ENCODE measurements at places on chromosomes 12 and 14.

DNA sequence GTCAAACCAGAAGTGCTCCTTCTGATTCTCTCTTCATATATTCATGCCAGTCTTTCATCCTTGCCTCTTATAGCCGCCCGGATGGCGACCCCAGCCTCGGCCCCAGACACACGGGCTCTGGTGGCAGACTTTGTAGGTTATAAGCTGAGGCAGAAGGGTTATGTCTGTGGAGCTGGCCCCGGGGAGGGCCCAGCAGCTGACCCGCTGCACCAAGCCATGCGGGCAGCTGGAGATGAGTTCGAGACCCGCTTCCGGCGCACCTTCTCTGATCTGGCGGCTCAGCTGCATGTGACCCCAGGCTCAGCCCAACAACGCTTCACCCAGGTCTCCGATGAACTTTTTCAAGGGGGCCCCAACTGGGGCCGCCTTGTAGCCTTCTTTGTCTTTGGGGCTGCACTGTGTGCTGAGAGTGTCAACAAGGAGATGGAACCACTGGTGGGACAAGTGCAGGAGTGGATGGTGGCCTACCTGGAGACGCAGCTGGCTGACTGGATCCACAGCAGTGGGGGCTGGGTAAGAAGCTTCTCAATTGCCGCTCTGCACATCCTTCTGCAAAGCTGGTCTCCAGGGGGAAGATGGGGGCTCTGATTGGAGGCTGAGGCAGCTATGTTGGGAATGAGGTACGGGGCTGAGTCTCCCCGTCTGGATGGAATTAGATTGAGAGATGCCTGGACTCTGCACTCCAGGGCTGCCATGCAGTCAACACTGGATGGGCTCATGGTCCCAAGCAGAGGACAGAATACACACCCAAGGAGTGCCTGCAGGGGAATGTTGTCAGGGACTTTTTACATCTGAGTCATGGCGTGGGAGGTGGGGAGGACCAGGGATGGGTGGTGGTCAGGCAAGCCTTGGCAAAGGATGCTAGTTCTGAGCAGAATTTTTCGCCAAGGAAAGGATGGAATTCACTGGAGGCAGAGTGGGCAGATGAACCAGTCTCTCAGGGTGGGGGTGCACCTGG is 1.3 kb downstream of the BCL2L2 start:
- DNase-seq: no peak

GRCh38 chr14:79356040-79356439 is 855.3 kb downstream of the DIO2 start:
- DNase-seq: no peak

DNA sequence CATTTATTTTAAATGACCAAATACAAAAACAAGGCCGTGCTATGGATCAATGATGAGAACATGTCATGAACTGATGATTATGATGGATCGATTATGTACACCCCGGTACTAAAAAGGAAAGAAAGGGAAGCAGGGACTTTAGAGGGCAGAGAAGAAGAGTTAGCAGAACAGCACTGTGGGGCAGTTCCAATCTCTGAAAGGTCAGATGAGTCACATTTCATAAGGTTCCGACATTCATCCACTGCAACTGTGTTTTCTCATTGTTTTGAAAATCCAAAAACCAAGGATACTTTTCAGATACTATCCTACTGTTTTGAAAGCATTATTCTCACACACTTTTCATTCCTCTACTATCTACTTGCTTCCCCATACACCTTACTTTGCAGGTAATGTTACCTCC is 169.3 kb downstream of the STXBP6 start:
- DNase-seq: no peak

DNA sequence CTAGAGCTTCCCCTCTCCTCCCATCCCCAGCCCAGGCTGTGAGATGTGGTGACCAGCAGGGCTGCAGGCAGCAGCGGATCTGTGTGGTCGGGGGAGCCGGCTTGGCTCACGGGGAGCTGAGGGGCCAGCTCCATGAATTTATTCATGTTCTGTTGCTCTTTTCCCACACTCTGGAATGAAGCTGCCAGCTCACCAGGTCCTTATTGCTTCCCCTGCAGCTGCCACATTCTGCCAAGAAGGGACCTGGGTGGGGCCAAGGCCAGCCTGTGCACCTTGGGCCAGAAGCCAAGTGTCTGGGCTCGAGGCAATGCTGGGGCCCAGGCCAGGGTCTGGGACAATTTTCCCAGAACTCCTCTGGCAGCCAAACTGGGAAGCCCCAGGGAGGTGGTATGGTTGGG is 2.5 kb upstream of the C1QL4 start:
- no peak for DNase-seq

DNA sequence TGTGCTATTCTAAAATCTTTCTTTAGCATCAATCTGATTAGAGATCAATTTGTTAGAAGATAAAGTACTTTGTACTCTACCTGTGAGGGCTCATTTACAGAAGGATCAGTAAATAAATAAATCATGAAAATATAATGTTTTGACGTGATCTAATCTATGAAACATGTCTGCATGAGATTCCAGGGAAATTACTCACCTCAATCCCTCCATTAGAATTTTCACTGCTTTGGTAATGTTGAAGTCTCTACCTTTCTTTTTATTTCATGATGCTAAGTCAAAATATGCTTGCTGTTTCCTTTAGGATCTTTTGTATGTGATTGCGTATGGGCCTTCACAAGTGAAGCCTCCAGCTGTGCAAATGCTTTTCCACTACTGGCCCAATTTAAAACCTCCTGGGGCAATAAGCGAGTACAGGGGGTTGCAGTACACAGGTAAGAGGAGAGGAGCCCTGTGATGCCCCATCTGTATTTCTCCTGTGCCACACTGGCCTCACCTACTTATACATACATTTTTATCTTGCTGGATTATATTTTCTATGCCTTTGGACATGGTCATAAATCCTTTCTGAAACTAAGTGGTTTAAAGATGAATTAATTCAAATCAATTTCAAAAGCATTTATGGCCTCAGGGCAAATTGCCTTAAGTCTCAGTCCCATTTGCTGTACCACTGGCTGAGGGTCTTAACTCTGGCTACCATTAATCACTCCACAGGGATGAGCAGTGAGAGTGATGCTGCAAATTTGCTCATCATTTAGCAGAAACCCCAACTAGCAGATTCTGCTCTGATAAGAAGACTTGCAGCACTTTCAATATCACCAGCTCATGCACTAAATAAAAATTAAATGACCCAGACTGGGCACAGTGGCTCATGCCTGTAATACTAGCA is 66.4 kb downstream of the UNC79 start:
- DNase-seq: no peak

GRCh38 chr14:93023039-93023438 is 92.7 kb downstream of the ITPK1 start:
- peak; percentile 90 for DNase-seq

- no peak for DNase-seq
These were observed 104.8 kb downstream of the MYF5 start for GRCh38 chr12:80821513-80822000.

GRCh38 chr12:89253488-89253887 is 98.8 kb downstream of the DUSP6 start:
- no peak for DNase-seq

DNA sequence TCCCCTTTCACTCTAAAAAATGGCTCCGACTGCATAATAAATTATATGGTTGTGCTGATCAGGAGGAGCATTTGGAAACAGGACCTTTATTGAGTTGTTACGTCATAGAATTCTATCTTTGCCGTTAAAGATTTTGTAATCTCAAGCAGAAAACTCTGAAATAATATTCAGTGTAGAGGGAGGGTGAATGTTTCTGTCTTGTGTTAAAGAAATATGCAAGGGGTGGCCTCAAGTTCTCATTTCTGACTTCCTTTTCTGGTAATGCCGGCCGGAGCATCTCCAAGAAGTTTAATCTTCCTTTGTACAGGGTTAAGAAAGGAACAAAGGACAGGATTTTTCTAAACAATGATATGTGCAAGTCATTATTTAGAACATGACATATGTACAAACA is 165.1 kb downstream of the SLC38A4 start:
- no peak for DNase-seq

GRCh38 chr14:95935228-95935822 is 58.7 kb downstream of the TUNAR start:
- no peak for DNase-seq

- no peak for DNase-seq
These were observed 80.6 kb upstream of the STRN3 start for GRCh38 chr14:31106768-31107167.

- no peak for DNase-seq
These were observed 8.4 kb upstream of the GMFB start for GRCh38 chr14:54497224-54497623.

DNA sequence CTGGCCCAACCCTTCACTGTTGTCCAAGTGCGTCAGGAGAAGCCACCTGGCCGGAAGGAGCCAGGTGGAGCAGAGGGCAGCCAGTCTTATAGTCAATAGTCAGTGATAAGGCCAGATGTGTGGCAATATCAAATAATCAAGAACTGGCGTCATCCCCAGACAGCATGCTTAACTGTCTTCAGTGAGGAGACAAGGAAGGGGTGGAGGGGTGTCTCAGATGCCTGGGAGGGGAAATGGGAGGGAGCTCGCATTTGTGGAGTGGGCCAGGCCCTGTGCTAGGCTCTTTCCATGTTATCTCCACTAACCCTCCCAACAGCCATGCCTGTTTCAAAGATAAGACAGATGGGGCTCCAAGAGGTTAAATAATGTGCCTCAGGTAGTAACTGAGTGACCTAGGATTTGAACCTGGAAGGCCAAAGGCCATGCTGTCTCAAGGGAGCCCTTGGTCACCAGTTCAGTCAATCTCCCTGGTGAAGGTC is 48.9 kb upstream of the FOS start:
- no peak for DNase-seq

DNA sequence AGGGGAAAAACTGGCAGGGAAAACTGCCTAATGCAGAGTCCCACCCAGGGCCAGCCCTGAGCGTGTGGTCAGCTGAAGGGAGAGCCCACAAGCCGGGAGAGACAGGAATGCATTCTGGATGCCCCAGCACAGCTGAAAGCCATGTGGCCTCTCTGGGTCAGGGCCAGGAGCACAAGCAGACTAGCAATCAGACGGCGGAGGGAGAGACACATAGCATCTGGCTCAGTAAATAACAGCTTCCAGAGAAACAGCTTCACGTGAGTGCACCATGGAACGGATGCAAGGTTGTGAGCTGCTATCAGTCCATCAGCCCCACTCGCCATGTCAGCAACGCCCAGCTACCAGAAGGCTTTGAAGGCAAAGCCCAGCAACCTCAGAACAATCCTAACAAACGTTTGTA is 28.2 kb upstream of the TMEM106C start:
- DNase-seq: no peak

- DNase-seq: no peak
These were observed 34.4 kb upstream of the MGAT4C start for GRCh38 chr12:86290615-86291014.

DNA sequence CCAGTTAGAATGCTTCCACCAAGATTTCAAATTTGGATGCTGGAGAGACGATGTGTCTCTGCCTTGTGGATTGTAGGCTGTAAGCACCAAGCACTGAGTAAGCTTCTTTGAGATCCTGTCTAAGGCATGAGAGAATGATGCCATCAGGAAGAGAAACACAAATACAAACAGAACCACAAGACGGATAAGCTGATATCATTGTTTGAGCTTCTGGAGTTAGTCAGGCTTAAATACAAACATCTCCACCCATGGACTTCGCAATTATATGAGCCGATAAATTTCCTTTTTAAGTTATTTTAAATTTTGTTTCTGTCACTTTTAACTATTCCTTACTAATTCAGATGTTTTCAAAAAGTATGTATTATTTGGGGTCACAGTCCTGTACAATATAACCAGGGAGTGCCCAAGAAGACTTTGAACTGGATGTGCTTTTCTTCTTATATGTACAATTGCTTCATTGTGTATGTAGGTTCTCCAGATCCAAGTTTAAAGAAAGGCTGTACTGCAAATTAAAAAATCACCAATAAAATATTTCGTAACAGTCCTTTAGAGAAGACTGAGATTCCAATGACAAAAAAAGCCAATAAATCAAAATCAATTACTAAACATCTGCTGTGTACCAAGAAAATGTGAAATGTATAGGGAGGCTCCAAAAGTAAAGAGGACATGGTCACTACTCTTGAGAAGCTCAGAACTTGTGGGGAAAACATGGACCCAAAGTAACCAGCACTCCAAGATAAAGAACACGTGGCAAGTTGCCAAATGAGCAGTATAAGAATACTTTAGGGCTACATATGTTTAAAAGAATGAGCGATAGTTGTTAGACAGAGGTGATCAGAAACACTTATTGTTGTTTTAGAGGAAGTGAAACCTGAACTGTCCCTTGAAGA is 274.1 kb downstream of the ADAMTS20 start:
- no peak for DNase-seq

DNA sequence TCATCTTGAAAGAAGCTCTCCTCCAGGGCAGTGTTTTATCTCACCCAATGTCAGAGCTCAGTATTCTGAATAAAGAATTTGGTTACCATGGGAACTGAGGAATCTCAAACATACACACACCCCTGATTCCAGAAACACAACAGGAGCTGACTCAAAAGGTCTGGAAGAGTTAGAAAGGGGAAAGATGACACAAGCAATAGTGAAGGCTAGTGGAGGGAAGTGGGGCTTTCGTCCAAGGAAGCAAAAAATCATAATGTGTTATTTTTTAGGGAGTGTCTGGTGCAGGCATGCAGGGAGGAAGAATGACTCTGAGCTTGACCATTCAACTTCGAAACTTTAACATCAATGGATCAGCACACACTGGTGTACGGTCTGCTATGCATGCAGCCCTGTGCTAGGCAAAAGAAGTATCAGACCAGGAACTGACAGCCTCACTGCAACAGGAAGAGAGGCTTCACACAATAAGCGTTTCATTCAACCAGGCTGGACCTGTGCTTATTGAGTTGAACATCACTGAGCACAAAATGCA is 20.3 kb downstream of the HEBP1 start:
- DNase-seq: no peak

DNA sequence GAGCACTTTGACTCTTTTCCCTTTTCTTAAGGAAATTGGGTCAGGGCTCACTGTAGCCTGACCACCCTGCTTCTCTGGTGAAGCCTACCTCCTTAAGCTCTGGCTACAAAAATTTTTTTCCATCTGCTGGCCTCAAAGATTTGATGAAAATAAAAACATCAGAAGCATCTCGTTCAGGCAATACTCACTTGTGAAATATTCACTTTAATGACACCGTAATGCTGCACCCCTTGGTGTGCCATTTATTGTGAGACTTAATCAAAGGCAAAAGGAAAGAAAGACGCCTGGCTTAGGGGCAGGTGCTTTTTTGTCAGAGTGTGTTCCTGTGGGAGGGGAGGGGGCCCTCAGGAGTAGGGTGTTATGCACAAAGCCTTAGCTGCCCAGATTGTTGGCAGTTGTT is 155.0 kb upstream of the TMPO start:
- DNase-seq: no peak

DNA sequence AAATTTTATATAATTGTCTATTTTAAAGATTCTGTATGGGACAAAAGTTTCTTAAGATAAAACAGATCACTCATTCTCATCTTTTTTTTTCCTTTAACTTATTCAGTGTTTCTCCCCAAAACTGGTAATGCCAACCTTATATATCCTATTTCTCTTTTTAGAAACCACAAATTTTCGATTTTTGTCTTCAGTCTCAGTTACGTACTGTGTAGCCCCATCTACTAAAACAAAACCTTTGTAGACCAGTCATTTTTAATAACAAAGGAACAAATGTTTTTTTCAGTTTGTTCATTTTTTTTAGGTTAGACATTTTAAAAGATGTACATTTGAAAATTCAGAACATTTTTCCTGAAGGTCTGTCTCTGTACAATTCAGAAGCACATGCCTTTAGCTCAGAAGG is 18.2 kb downstream of the PNMA1 start:
- no peak for DNase-seq

- no peak for DNase-seq
These were observed 55.4 kb upstream of the DDX11 start for GRCh38 chr12:31018106-31018789.

All from WERI-Rb-1 (cell line).